ENCODE measurements at places on chromosomes 13 and 19.

- no peak for DNase-seq
These were observed 41.1 kb upstream of the CEACAM20 start for GRCh38 chr19:44570603-44570983.

- DNase-seq = peak; percentile 41
These were observed 1.3 kb downstream of the IL11 start for GRCh38 chr19:55368701-55369563.

- DNase-seq = no peak
These were observed at the start of gene CAPS for GRCh38 chr19:5913739-5914357. TSS of gene CAPS (plus strand) at chr19:5914254. CDS start at chr19:5914407, 153 bp downstream.

DNA sequence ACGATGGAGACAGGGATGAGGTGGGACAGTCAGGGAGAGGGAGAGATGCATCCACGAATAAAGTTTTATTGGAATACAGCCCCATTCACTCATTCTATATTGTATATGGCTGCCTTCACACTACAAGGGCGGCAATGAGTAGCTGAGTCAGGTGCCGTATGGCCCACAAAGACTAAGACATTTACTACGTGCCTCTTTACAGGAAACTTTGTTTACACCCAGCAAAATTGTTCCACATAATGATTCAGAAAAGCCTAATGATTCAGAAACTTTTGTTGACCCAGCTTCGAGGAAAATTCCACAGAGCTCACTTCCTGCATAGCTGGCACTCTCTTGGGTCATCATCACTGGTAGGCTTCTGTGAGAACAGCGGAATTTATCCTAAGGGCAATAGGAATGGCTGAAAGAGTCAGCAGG lies 87.3 kb upstream of the PEG3 start:
- no peak for DNase-seq

GRCh38 chr19:38464421-38465082 lies 31.1 kb downstream of the RYR1 start:
- no peak for DNase-seq

- no peak for DNase-seq
These were observed 7.3 kb upstream of the MAB21L1 start for GRCh38 chr13:35483761-35484160.

GRCh38 chr19:16327501-16327900 lies 2.9 kb downstream of the KLF2 start:
- DNase-seq = no peak

Data from NCI-H524 (cell line).